Calu3 (cell line): ENCODE measurements at places on chromosomes 2 and 18. TPM values are rescaled to one million over a fixed set of nuclear protein-coding genes. Genes with fewer than 3 reads are reported as not detected.

Gene EIF2B4
- total RNA-seq, result 42.0 and 43.7 TPM in 2 replicates

- no peaks in the 10 kb centered on the region for H3K36me3 ChIP-seq
- no peak for DNase-seq
- no peak overlapping the region for H3K4me3 ChIP-seq
- H3K27me3 ChIP-seq, result no peaks in the 10 kb centered on the region
- no peak overlapping the region for H3K27ac ChIP-seq
Measured at GRCh38 chr2:157980020-157980419, 103.9 kb upstream of the ACVR1 start.

- H3K27ac ChIP-seq, result no peak overlapping the region
- no peaks in the 10 kb centered on the region for H3K4me1 ChIP-seq
- H3K36me3 ChIP-seq, result no peaks in the 10 kb centered on the region
- H3K27me3 ChIP-seq, result no peaks in the 10 kb centered on the region
Measured at GRCh38 chr2:48272199-48272598, 257.8 kb upstream of the STON1 start.

DNA sequence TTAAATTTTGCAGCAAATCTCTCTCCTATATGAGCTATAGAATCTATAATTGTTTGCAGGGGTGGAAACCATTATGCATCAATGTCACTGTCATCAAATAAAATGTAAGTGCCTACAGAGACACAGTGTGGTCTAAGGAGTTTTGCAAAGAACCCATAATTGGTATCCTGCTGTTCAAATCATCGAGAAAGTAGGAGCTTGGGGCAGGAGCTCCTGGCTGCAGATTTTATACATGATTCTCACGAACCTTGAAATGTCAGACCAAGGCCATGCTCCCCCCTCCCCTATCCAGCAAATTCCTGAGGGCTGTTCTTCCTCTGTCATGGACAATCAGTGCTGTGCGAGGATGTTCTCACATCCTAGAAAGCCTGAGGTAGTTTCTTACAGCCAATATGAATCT lies 119.5 kb upstream of the CYRIA start:
- no peaks in the 10 kb centered on the region for H3K36me3 ChIP-seq
- no peaks in the 10 kb centered on the region for H3K4me1 ChIP-seq

DNA sequence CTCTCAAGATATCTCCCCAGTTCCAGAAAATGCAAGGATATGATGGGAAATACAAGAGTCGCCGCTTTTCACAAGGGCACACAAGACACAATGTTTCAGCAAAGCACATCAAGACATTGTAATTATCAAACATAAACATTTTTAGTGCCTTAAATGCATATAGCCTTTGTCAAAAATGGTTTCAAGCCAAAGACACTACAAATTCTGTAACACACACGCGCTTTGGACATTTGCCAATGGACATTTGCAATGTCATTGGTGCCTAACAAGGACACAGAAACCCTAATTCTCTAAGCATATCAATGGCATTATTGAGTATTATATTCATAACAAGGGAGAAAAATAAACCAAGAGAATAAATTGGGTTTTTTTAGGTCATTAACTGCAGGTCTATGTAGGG lies 16.1 kb downstream of the ADD2 start:
- no peak overlapping the region for H3K27ac ChIP-seq
- no peak overlapping the region for H3K4me3 ChIP-seq
- H3K4me1 ChIP-seq, result no peaks in the 10 kb centered on the region
- H3K36me3 ChIP-seq, result no peaks in the 10 kb centered on the region

DNA sequence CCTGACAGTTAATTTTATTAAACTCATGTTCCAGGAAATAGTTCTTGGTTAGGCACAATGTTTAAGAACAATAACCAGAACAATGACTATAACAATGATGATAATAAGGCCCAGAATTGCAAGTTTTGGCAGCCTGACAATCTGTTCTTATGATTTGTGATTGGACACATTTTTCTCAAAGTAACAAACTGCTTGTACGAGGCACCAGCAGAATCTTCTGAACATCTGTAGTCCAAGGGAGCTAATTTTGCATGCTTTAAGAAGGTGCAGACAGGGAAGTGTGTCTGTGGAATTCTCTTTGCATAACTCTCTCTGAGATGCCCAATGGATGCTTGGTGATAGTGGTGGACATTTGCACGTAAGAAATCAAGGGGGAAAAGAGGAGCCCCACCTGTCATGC lies 709.3 kb downstream of the SLC4A3 start:
- no peak overlapping the region for H3K4me3 ChIP-seq
- peaks cover 42% of the 10 kb centered on the region for H3K4me1 ChIP-seq
- H3K27ac ChIP-seq, result no peak overlapping the region
- DNase-seq, result no peak

- no peak overlapping the region for H3K4me3 ChIP-seq
- no peaks in the 10 kb centered on the region for H3K27me3 ChIP-seq
- H3K36me3 ChIP-seq, result no peaks in the 10 kb centered on the region
- H3K4me1 ChIP-seq, result peaks cover 9% of the 10 kb centered on the region
Measured at GRCh38 chr2:177193240-177193639, 19.4 kb upstream of the HNRNPA3 start.

- no peak overlapping the region for H3K27ac ChIP-seq
- H3K4me1 ChIP-seq, result no peaks in the 10 kb centered on the region
- no peaks in the 10 kb centered on the region for H3K27me3 ChIP-seq
- H3K4me3 ChIP-seq, result no peak overlapping the region
Measured at GRCh38 chr2:165238295-165238694, 919 bp upstream of the SCN2A start.

DNA sequence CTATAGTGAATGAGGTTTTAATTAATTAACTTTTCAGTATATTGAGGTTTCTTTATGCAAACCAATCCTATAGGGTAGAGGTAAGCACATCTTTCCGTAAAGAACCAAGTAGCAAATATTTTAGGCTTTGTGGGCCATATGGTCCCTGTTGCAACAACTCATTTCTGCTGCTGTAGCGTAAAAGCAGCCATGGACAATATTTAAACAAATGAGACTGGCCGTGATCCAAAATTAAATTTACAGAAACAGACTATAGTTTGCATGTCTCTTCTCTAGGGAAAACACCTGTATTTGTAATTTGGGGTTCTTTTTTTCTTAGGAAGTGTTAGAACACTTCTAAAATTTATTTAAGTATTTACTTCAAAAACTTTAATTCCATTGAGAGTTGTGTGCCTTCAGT lies 104.3 kb downstream of the KYNU start:
- H3K36me3 ChIP-seq, result peaks cover 14% of the 10 kb centered on the region
- no peaks in the 10 kb centered on the region for H3K27me3 ChIP-seq
- peaks cover 11% of the 10 kb centered on the region for H3K4me1 ChIP-seq
- H3K27ac ChIP-seq, result no peak overlapping the region
- DNase-seq, result no peak
- no peak overlapping the region for H3K4me3 ChIP-seq

GRCh38 chr2:240460781-240461431 lies 25.4 kb downstream of the GPC1 start:
- DNase-seq, result no peak
- no peaks in the 10 kb centered on the region for H3K4me1 ChIP-seq
- H3K4me3 ChIP-seq, result no peak overlapping the region

Gene ABCG5
- total RNA-seq, result 0.66 and 1.0 TPM in 2 replicates

GRCh38 chr2:95010126-95010525 lies 15.4 kb upstream of the MAL start:
- no peak overlapping the region for H3K4me3 ChIP-seq
- H3K27me3 ChIP-seq, result peaks cover 7% of the 10 kb centered on the region
- peaks cover 16% of the 10 kb centered on the region for H3K4me1 ChIP-seq
- no peak overlapping the region for H3K27ac ChIP-seq

DNA sequence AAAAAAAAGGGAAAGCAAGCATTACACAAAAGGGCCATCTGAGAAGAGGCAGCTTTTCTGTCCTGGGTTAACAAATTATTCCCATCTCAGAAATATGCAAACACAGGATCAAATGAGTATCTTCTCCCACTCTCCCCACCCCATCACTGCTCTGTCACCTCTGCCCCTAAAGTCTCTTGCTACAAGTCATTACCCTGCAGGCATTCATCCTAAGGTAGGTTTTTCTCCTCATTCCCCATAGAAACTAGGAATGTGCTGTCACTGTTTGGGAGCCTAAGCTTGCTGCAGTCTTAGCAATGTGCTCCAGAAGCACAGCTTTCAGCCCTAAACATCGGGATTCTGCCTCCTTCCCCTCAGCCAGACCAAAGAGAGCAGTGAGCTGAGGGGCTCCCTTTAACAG lies 3.6 kb downstream of the LRRTM1 start:
- H3K4me1 ChIP-seq, result no peaks in the 10 kb centered on the region
- H3K27ac ChIP-seq, result no peak overlapping the region
- H3K27me3 ChIP-seq, result no peaks in the 10 kb centered on the region
- no peaks in the 10 kb centered on the region for H3K36me3 ChIP-seq
- H3K4me3 ChIP-seq, result no peak overlapping the region
- no peak for DNase-seq

GRCh38 chr2:59461127-59461526 lies 1092.3 kb downstream of the BCL11A start:
- H3K27me3 ChIP-seq, result no peaks in the 10 kb centered on the region
- no peaks in the 10 kb centered on the region for H3K4me1 ChIP-seq
- H3K36me3 ChIP-seq, result no peaks in the 10 kb centered on the region
- no peak for DNase-seq
- no peak overlapping the region for H3K4me3 ChIP-seq

- peaks cover 18% of the 10 kb centered on the region for H3K36me3 ChIP-seq
- H3K27ac ChIP-seq, result no peak overlapping the region
- H3K27me3 ChIP-seq, result no peaks in the 10 kb centered on the region
- DNase-seq, result no peak
- peaks cover 59% of the 10 kb centered on the region for H3K4me1 ChIP-seq
- H3K4me3 ChIP-seq, result no peak overlapping the region
Measured at GRCh38 chr2:133819906-133820305, 251.6 kb upstream of the NCKAP5 start.

Gene SAG
- not detected in 2 replicates for total RNA-seq

Gene TEKT4
- 0.24 TPM in 1 of 2 replicates, not detected in the other for total RNA-seq

GRCh38 chr2:212694398-212694797 lies 155.8 kb upstream of the ERBB4 start:
- no peak overlapping the region for H3K4me3 ChIP-seq
- no peaks in the 10 kb centered on the region for H3K36me3 ChIP-seq
- H3K4me1 ChIP-seq, result no peaks in the 10 kb centered on the region
- DNase-seq, result no peak
- no peak overlapping the region for H3K27ac ChIP-seq

DNA sequence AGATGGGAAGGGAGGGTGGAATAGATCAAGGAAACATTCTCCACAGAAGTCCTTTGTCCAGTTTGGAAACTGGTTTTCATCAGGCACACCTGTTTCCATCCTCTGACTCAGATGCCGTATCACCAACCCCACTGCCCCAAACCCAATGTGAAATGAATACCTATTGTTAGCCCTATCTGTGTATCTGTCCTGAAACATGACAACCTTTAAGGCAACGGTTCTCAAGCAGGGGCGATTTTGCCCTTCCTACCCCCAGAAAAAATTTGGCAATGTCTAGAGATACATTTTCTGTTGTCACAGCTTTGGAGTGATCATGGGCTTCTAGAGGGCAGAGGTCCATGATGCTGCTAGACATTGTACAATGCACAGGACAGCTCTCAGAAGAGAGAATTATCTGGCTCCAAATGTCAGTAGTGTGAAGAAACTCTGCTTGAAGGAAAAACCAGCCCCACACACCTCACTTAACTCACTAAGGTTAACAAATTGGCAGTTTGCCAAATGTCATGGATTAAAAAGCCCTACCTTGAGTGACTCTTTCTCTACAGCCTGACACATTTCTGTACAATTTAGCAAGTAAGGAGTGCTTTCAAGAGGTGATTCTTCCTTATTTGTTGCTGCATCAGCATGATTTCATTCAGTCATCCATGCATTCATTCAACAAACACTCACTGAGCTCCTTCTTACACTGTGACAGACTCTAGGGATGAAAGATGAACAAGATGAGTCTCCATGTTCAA lies 3.4 kb downstream of the SCTR start:
- no peak for DNase-seq
- H3K4me1 ChIP-seq, result peaks cover 15% of the 10 kb centered on the region
- no peak overlapping the region for H3K4me3 ChIP-seq
- H3K27ac ChIP-seq, result no peak overlapping the region

- no peak overlapping the region for H3K4me3 ChIP-seq
- no peak overlapping the region for H3K27ac ChIP-seq
- H3K36me3 ChIP-seq, result no peaks in the 10 kb centered on the region
- no peaks in the 10 kb centered on the region for H3K4me1 ChIP-seq
- DNase-seq, result no peak
- H3K27me3 ChIP-seq, result no peaks in the 10 kb centered on the region
Measured at GRCh38 chr2:1835581-1836201, 91.4 kb upstream of the PXDN start.

Gene MERTK
- total RNA-seq, result 1.5 and 2.1 TPM in 2 replicates

Gene LGALSL
- 9.3 and 12.1 TPM in 2 replicates for total RNA-seq

DNA sequence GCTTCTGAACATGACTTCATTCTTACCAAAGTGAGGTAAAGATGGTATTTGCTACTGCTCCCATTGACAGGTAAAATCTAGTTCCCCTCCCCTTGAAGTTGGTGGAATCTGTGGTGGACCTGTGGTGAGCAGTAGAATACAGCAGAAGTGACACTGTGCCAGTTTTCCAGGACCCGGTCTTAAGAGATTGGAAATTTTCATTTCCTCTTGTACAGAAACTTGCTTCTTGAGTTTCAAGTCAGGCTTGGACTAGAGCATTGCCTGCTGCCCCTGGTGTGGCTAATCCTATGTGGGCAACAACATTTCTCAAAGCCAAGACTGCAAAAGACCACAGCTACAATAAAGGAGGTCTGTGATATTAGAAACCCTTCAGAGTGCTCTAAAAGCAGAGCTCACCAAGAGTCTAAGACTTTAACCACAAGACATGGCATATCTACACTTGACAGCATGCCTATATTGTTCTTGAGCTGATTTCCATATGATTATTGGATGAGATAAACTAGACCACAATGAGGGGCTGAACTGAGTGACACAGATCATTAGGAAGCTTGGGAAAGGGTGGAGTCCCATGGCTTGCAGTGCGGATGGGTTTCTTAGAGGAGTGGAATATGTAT lies 458.1 kb downstream of the BCL11A start:
- H3K27me3 ChIP-seq, result no peaks in the 10 kb centered on the region
- no peak overlapping the region for H3K27ac ChIP-seq
- no peak for DNase-seq
- no peaks in the 10 kb centered on the region for H3K4me1 ChIP-seq
- no peak overlapping the region for H3K4me3 ChIP-seq

DNA sequence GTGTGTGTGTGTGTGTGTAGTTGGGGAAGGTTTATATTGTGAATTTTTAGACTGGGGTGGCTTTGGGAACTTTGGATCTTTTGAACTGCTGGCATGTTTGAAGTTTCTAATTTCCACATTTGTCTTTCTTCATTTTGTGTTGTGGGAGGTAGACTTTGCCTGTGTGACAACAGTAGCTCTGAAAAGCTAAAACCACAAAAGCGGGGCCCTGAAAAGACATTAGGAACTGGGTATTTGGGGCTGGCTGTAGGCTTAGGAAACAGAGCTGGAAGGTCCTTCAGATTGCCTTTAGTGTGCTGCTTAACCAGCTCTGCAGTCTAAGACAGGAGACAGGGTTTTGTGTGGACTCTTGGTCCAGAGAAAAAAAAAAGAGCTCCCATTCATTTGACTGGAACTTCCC lies 27.2 kb upstream of the DOCK10 start:
- no peaks in the 10 kb centered on the region for H3K4me1 ChIP-seq
- H3K27ac ChIP-seq, result no peak overlapping the region
- DNase-seq, result no peak
- no peak overlapping the region for H3K4me3 ChIP-seq
